NCI-H446 (cell line): ENCODE measurements at places on chromosomes 6 and 20.

- DNase-seq: no peak
Observed at GRCh38 chr6:165649166-165650137, 13.6 kb downstream of the PDE10A start.

DNA sequence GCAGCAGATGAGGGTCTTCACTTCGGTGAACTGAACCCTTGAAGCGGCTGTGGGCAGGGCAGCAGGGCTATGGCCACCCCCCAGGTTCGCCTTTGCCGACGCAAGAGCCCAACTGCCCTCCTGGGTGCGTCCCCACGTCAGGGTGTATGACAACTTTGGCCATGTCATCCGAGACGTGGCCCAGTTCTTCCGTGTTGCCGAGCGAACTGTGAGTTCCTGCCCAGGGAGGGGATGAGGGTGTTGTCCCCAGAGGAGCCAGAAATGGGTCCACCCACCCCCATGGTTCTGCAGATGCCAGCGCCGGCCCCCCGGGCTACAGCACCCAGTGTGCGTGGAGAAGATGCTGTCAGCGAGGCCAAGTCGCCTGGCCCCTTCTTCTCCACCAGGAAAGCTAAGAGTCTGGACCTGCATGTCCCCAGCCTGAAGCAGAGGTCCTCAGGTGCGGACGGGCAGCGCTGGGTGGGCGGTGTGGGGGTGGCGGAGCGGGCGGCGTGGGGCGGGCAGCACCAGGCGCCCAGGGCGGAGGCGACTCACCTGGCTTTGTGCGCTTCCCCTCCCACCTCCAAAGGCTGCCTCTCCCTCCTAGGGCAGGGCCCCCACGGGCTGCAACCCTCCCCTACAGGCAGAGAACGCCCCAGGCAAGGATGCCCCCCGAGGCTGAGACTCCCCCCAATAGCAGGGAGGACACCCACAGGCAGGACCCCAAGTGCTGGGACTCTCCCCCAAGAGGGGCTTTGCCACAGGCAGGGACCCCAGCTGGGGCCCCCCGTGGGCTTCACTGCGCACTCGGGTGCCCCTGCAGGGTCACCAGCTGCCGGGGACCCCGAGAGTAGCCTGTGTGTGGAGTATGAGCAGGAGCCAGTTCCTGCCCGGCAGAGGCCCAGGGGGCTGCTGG lies 6.2 kb upstream of the TNFRSF6B start:
- no peak for DNase-seq

GRCh38 chr6:135093578-135093977 lies 39.0 kb upstream of the HBS1L start:
- DNase-seq: no peak

GRCh38 chr6:168527451-168528210 lies 86.6 kb downstream of the SMOC2 start:
- no peak for DNase-seq

GRCh38 chr6:138657065-138657425 lies 116.5 kb upstream of the CCDC28A start:
- DNase-seq: no peak

- DNase-seq: no peak
Observed at GRCh38 chr6:72031471-72031870, 145.1 kb downstream of the RIMS1 start.

GRCh38 chr20:1417273-1417672 lies 24.4 kb upstream of the FKBP1A start:
- DNase-seq: no peak

- no peak for DNase-seq
Observed at GRCh38 chr6:127147534-127147933, 29.1 kb downstream of the RSPO3 start.

DNA sequence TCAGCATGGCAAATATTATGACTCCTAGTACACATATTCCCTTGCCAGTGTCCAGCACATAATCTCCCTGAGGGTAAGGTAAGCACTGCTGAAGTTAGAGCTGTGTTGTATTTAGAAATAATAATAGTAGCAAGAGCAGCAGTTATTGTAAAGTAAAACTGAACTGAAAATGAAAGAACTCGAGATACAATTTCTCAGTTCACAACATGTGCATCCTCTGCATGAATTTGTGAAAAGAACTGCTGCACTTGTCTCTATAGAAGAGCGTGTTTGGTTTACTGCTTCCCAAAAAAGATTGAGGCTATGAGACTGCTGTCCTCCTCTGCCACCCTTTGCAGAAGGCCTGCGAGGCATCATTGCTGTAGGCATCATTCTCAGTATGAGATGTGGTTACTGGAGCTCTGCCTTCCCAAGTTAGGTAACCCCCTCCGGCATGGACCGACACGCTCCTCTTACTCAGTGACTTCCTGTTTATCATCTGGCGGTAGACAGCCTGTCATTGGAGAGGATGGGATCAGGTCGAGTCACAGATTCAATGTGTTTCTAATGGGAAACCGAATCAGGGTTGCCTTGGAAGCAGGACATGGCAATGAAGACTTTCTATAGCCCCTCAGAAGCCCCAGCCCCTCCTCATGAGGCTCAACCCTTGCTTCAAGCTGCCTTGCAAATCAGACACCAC lies 48.1 kb downstream of the SLC24A3 start:
- DNase-seq: no peak

- no peak for DNase-seq
Observed at GRCh38 chr6:136753624-136754023, 38.7 kb downstream of the MAP3K5 start.

GRCh38 chr6:160832422-160832821 lies 130.4 kb downstream of the PLG start:
- no peak for DNase-seq

DNA sequence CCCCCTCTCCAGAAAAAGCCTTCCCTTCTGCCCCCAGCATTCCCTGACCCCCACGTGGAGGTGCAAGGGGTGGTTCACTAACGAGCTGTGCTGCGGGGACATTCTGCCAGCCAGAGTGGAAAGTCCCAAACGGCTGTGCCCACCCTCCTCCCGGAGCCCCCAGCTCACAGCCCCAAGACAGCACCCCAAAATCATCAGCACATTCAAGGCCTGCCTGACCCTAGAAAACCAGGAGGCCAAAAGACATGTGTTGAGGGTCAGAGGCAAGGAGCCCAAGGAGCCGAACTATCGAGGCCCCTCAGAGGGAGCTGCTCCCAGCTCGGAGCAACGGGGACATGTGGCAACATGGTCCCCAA lies 197.9 kb downstream of the PREX1 start:
- no peak for DNase-seq

DNA sequence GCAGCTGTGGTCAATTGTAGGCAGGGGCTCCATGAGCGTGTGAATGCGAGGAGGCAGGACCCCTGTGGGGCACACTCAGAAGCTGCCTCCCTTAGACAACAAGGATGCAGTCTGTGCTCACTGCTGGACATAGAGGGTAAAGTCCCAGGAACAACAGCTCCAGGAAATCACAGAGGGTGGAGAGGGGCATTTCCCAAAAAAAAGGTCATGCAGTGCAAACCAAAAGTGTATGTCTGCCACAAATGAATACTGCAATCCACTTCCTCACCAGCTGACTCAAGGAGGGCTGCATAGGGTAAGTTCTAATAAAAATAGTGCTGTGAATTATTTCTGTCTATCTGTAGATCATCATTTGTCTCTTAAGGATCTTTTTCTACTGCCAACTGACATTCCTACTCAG lies 95.8 kb downstream of the RNF182 start:
- no peak for DNase-seq

DNA sequence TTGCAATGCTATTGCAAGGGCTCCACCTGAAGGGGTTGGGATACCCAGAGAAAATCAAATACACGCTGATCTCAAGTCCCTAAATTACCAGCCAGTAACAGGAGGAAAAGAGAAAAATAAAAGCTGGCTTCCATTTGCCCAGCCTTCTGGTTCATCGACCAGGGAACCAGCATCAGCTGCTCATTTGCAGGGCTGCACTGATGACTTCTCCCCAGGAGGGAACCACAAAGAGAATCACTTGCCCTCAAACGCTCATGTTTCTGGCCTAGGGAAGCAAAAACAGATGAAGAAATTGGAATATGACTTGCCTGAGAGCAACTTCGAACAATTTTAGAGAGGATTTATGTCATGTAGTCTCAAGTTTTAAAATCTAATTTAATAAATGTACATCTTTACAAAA lies 119.7 kb downstream of the SH3BGRL2 start:
- peak; percentile 38 for DNase-seq

DNA sequence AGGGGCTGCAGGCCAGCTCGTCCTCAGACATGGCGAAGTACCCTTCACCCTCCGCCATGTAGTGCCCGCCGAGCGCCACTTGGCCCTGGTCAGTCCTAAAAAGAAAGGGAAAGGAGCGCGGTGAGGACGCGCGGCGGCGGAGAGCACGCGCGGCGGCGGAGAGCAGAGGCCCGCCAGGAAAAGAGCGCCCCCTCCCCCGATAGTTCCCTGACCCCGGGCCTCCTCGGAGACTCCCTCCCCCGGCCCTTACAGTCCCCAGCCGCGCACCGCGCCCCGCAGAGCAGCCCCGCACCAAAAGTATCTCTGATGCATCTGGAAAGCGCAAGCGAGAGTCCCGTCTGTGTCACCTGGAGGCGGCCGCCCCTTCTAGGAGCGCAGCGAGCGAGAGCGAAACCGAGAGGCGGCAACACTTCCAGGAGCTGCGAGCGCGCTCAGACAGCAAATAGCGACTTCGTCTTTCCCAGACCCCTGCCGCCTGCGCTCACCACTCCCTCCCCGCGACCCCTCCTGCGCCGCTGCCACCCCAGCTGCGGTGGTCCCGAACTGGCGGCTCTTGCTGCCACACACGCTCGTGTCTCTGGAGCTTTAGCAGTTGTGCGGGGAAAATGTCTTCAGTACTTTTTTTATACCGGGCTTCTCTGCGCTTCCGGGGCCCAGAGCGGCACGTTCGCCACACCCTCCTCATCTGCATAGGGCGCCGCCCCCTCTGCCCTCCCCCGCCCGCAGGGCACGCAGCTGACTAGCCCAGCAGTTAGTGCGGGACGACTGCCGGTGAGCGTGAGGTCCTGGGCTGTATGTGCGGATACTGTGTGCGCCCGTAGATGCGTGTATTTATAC lies at the start of gene TENT5A:
Gene TENT5A (minus strand): TSS at position 598 of the 837 bp plus-strand sequence. CDS start 540 bp downstream, at position 58.
- peak; percentile 78 for DNase-seq

- no peak for DNase-seq
Observed at GRCh38 chr20:15317546-15318232, 980.3 kb upstream of the FLRT3 start.
